Activated gamma-delta T cell (primary cell): ENCODE measurements at places on chromosomes 11 and 22.

- no peak for DNase-seq
Observed at GRCh38 chr11:93933230-93933629, 82.8 kb upstream of the VSTM5 start.

- DNase-seq = no peak
Observed at GRCh38 chr11:34234086-34234740, 123.6 kb downstream of the ABTB2 start.

DNA sequence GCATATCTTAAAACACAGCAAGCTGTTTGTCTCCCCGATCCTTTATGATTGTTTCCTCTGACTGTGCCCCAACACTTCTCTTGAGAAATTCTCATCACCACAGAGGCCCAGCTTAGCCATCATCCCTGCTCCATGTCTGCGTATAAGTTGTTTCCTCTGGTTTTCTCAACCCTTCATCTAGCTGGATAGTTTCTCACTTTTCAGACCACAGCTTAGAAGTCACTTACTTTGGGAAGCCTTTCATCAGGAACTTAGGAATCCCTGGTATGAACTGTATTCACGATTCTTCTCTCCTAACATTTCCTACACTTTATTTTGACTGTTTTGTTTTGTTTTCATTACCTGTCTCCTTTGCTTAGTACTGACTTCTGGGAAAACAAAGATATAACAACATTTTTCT, 295.2 kb downstream of the GUCY1A2 start:
- DNase-seq = no peak

GRCh38 chr11:73671701-73672100, 25.3 kb downstream of the PLEKHB1 start:
- no peak for DNase-seq

- DNase-seq = no peak
Observed at GRCh38 chr22:44206330-44206645, 25.6 kb downstream of the PARVG start.
